ENCODE measurements at places on chromosomes 4 and X.

GRCh38 chr4:138639018-138639741, 376.4 kb upstream of the NOCT start:
- no peak for DNase-seq

GRCh38 chr4:23957465-23957864, 67.6 kb upstream of the PPARGC1A start:
- no peak for DNase-seq

DNA sequence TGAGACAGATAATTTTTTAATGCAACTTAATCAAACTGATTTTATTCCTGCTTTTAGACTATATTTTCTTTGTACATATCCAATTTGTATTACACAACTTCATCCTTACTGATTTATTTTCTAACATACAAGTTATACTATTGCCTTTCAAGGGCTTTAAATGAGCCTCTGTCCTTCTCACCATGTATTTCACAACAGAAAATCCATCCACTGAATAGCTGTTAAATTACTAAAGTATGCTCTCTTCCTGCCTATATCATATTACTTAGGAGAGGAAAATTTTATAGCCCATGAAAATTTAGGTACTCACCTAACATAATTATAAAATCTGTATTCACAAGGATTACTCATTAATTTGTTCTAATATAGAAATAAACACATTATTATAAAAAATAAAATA, 528.6 kb downstream of the ANKRD50 start:
- no peak for DNase-seq

- DNase-seq: peak; percentile 41
Measured at GRCh38 chrX:153944140-153944799, at the start of gene RENBP. TSS of gene RENBP (minus strand) at chrX:153944643. CDS start at chrX:153944610, 33 bp downstream.

Data from stimulated activated CD4-positive, alpha-beta T cell treated with anti-CD3 and anti-CD28 coated beads, Interleukin-4, amount 100 ng/mL, for 4 hours (primary cell).